ENCODE measurements at places on chromosomes 2 and 18. TPM values are rescaled to one million over a fixed set of nuclear protein-coding genes. Genes with fewer than 3 reads are reported as not detected.

- H3K4me3 ChIP-seq, result no peak overlapping the region
- no peak overlapping the region for H3K27ac ChIP-seq
- no peaks in the 10 kb centered on the region for H3K27me3 ChIP-seq
- no peaks in the 10 kb centered on the region for H3K36me3 ChIP-seq
- H3K4me1 ChIP-seq, result peaks cover 19% of the 10 kb centered on the region
These were observed 24.7 kb upstream of the ALLC start for GRCh38 chr2:3633089-3633981.

DNA sequence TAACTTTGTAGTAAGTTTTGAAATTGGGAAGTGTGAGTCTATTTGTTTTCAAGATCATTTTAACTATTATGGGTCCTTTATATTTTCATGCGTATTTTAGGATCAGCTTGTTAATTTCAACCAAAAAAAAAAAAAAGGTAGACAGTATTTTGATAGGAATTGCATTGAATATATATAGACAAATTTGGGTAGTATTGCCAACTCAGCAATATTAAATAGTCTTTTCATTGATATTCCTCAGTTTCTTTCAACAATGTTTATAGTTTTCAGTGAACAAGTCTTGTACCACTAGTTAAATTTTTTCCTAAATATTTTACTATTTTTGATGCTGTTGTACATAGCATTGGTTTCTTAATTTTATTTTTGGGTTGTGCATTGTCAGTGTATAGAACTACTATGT lies 149.9 kb downstream of the TAF4B start:
- H3K4me1 ChIP-seq, result no peaks in the 10 kb centered on the region
- H3K27me3 ChIP-seq, result no peaks in the 10 kb centered on the region
- H3K36me3 ChIP-seq, result no peaks in the 10 kb centered on the region
- no peak overlapping the region for H3K4me3 ChIP-seq
- no peak overlapping the region for H3K27ac ChIP-seq

DNA sequence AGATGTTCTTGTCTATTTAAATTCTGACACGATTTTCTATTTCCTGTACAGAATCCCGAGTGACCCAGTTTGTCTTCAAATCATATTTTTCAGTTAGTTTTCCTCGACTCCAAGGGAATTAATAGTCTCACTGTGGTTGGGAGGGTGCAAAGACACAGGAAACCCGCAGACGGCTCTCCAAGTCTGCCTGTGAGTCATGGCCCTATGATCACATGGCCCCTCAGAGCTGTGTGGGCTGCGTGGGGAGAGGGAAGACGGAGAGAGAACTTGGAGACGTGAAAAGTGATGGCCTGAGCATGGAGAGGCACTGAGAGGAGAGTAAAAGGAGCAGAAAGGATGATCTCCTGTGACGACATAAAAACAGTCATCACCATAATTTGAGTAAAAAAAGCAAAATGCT lies 989.9 kb downstream of the DCDC2C start:
- H3K4me3 ChIP-seq, result no peak overlapping the region
- H3K36me3 ChIP-seq, result no peaks in the 10 kb centered on the region
- H3K27me3 ChIP-seq, result no peaks in the 10 kb centered on the region
- no peaks in the 10 kb centered on the region for H3K4me1 ChIP-seq

GRCh38 chr2:3195641-3196476 lies 181.8 kb downstream of the EIPR1 start:
- peaks cover 7% of the 10 kb centered on the region for H3K36me3 ChIP-seq
- no peaks in the 10 kb centered on the region for H3K4me1 ChIP-seq
- no peak for DNase-seq
- H3K27me3 ChIP-seq, result no peaks in the 10 kb centered on the region

DNA sequence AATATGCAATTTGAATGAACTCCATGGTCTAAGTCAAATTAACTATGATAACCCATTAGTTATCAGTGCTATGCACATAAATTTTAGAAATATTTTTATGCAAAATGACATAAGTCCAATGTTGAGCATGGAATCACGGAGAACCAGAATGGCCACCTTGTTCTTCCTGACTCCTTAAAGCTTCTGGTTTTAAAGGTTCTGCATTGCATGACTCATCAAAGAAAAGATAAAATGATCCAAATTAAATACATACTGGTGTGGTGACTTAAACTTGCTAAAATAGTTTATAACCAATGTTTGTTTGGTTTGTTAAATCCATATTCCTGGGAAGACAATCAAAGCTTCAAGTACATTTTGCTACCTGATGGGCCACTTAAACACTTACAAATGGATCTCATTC lies 1146.9 kb upstream of the NRXN1 start:
- H3K4me1 ChIP-seq, result no peaks in the 10 kb centered on the region
- no peaks in the 10 kb centered on the region for H3K36me3 ChIP-seq
- H3K27me3 ChIP-seq, result no peaks in the 10 kb centered on the region
- DNase-seq, result no peak
- H3K27ac ChIP-seq, result no peak overlapping the region

DNA sequence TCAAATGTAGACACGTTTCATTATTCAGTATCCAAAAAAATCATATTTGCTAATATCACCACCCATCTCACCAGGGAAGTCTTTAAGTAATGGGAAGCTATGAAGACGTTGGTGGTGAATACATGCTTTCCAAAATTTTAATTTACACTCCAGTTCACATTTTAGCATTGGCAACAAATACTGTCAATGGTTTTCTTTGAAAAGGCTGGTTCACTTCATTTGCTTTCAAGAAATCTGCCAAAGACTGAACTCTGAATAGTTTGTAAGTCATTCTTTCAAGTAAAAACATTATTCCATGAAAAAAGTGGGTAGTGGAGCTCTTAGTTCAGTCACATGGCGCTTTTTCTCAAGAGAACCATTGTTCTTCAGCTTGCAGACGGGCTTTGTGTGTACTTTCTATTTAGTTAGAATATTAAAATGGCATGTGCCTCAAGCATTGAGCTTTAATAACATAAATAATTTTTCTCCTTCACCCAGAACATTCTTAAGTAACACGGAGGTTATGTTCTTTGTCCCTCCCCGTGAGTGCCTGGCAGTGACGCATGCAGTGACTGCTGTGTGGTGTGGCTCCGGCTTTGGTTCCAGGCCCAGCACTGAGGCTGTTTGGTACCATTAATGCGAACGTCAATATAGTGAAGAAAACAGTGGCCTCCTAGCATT lies 300.0 kb upstream of the HDAC4 start:
- H3K4me3 ChIP-seq, result no peak overlapping the region
- no peaks in the 10 kb centered on the region for H3K36me3 ChIP-seq
- DNase-seq, result no peak
- no peaks in the 10 kb centered on the region for H3K27me3 ChIP-seq
- peaks cover 2% of the 10 kb centered on the region for H3K4me1 ChIP-seq
- H3K27ac ChIP-seq, result no peak overlapping the region

GRCh38 chr2:98909317-98910211 lies 26.5 kb downstream of the CRACDL start:
- H3K4me1 ChIP-seq, result peaks cover 21% of the 10 kb centered on the region
- H3K36me3 ChIP-seq, result no peaks in the 10 kb centered on the region
- no peak overlapping the region for H3K4me3 ChIP-seq
- no peak overlapping the region for H3K27ac ChIP-seq

GRCh38 chr2:199659207-199659606 lies 191.8 kb downstream of the FTCDNL1 start:
- H3K4me3 ChIP-seq, result peak overlapping the region; percentile 44
- DNase-seq, result no peak
- H3K4me1 ChIP-seq, result peaks cover 5% of the 10 kb centered on the region
- no peaks in the 10 kb centered on the region for H3K27me3 ChIP-seq
- no peak overlapping the region for H3K27ac ChIP-seq

DNA sequence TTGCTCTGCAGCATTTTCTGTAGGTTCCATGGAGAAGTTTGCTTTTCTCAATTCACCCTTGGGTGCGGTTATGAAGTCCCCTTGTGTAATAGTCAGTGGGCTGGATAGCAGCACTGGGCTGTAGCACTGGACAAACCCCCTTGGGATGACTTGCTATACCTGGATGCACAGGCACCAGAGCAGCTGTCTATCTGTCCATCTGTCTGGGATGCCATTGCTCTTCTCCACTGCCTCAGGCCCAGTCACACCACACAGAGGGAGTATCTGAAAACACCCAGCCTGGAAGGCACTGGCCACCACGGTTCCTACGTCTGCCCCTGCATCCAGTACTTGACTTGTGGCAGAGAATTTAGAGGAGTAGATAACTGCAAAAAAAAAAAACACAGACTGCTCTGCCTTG lies 254.5 kb downstream of the TFCP2L1 start:
- DNase-seq, result no peak
- no peaks in the 10 kb centered on the region for H3K27me3 ChIP-seq
- H3K4me3 ChIP-seq, result no peak overlapping the region
- H3K27ac ChIP-seq, result no peak overlapping the region
- H3K4me1 ChIP-seq, result no peaks in the 10 kb centered on the region

Gene RNMT
- total RNA-seq, result 18.8 TPM

Gene LYPD1
- 0.66 TPM for total RNA-seq

Gene KLF7
- 47.4 TPM for total RNA-seq

Gene NFATC1
- 17.4 TPM for total RNA-seq

Gene PLCD4
- 5.1 TPM for total RNA-seq

Gene LINC00305
- total RNA-seq, result not detected

Gene ADCYAP1
- total RNA-seq, result 1.2 TPM
